Activated naive CD4-positive, alpha-beta T cell treated with Interleukin-2 at 50 U/mL for 16 hours (primary cell): ENCODE measurements at places on chromosomes 1 and 21.

DNA sequence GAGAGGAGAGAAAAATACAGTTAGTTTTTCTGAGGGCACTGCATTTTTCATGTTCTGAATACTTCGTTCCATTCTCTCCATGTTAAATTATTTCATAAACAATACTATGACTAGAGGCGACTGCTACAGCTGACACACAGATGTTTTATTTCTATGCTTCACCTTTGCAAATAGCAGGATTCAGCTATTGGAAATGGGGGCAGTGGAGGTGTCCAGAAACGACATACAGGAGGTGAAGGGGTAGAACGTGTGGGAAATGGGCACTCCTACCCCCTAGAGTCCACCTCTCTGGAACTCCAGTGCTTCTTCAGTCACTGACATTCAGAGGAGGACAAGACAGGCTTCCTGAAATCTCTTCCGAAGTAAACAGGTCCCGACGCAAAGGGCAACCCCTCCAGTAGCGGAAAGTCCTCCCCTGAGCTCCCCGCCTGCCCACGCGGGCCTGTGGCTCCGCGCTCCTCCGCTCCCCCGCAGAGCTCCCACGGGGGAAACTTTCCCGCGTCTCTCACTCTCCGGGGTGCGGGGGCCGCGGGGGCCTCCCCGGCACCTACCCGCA, 480 bp downstream of the DPYD start:
- DNase-seq, result no peak

DNA sequence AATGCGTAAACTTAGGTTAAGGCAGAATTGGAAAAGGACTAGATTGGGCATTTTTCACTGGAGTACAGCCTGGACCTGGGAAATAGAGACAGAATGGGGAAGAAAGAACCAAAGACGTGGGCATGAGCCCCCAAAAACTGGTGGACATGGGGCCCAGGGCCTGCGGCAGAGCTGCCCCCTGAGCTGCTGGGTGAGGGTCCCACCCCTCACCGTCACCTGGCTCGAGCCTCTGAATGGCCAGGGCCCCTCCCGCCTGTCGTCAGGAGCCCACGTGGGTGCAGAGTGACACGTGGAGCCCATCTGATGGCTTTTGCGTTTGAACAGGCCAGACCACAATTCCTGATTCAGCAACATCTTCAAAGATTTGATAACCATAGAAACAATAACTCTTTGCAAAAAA, 360.9 kb upstream of the VAMP3 start:
- DNase-seq, result no peak

- no peak for DNase-seq
These were observed 52.4 kb upstream of the USP1 start for GRCh38 chr1:62384276-62385005.

DNA sequence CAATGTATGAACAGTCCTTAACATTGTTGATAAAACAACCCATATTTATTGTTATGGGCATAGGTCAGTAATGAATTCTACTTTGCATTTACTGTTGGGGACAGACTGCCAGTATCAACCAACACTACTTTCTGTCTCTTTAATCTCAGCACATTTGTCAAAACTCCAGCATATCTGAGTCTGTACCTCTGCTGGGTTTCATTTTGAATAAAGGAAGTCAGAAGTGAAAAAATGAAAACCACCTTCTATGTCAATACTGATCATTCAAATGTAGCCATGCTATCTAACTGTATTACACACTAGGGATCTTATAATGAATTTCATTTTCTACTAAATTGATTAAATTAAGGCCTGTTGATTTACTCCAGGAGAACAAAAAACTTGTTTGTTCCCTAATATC, 24.2 kb upstream of the CXADR start:
- no peak for DNase-seq

GRCh38 chr1:152189657-152190442, 30.8 kb upstream of the RPTN start:
- peak; percentile 72 for DNase-seq

DNA sequence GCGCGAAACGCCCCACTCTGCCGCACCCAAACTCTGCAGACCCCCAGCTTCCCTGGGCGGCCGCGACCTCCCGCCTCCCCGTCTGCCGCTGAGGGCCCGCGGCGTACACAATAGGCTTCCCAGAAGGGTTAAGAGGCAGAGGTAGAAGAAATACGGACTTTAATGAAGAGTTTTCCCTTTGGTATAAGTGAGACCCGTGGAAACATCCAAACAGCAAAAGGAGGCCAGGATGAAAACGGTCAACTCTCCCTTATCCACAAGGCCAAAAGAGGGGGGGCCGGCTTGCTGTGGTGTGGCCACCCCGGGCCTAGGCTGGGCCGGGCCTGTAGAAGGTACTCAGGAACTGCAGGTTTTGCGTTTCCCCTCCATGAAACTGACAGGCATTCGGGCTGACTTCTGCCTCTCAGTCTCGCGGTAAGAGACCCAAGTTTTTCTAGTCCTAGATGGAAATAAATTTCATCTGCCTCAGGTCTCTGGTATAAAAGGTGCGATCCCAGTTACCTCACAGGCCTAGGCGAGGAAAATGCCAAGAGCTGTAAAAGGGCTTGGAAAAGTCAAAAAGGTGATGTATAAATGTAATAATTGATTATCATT, 671 bp upstream of the PYGO2 start:
- no peak for DNase-seq

- no peak for DNase-seq
These were observed 15.3 kb downstream of the MASP2 start for GRCh38 chr1:11031624-11032262.

GRCh38 chr1:101420406-101420805, 183.6 kb downstream of the S1PR1 start:
- DNase-seq, result no peak

GRCh38 chr1:111551623-111552411, 48.4 kb upstream of the ADORA3 start:
- no peak for DNase-seq

- DNase-seq, result no peak
These were observed 20.6 kb downstream of the KIRREL1 start for GRCh38 chr1:158013840-158014730.

DNA sequence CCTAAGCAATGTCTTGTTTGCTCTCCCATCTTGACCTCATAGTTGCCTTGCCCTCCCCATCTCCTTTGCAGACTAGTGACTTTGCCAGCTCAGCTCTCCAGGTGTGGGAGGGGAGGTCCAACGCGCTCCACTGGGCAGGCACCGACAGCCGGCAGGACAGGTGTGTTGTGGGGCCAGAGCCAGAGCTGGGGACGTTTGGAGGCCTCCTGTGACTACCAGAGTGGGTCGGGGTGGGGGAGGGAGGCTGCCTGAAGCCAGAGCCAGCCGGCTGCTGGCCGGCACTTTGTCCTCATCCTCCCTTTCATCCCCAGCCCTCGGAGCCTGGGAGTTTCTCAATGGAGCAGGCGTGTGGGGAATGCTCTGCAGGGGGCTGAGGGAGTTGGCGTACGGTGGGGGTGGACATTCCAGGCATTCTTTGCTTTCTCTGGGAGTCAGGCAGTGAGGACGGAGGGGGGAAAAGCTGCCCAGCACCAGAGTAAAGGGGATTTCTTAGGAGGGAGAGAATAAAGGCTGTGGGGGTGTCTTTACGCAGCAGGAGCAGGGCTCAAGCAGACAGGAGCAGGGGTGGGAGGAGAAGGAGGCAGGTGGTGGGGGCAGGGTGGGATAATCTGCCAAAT, 20.2 kb downstream of the NUAK2 start:
- DNase-seq, result no peak

- DNase-seq, result no peak
These were observed 45.5 kb downstream of the TNFSF4 start for GRCh38 chr1:173161510-173162221.

DNA sequence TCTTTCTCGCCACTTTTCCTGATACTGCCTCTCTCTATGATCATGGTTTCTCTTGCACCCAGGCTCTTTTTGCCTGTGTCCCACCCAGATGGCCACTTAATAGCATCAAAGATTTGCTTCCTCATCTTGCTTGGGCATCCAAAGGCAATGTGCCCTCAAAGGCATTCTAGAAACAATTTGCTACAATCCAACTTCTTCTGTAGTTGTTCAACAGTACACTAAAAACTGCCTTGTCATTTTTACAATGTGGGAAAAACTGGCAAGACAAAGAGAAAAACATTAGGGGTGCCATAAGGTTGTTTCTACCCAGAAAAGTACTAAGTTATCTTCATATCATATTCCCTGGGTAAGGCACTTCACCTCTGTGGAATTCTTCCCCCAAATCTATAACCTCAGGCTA, 16.5 kb upstream of the KLF18 start:
- DNase-seq, result no peak

DNA sequence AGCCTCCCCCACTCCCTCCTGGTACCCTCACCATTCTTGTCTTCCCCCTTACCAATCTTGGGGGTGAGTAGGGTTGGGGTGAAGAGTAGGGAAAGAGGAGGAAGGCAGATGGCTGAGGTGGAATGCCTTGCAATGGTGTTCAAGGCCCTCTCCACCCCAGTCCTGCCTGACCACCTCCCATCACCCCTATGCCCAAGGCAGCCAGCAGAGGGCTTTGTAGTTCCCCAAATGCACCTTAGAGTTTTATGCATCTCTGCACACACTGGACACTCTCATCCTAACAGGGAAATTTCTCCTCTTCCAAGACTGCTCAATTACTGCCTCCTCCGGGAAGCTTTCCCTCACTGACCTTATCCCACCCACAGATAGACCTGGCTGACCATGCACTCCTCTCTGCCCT, 15.4 kb downstream of the KIF17 start:
- no peak for DNase-seq

DNA sequence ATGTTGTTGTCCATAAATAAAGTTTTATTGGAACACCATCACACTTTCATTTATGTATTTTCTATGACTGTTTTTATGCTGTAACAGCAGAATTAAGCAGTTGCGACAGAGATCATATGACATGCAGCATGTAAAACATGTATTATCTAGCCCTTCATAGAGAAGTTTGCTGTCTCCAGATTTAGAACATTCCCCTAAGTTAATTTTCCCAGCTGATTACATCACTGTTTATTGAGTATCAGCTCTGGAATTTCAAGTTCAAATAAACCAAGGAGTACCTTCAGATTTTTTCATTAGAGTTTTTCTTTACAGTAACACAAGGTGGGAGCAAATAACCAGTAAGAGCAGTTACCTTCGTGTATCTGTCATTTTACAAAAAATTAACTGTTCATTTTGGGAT, 792.8 kb downstream of the USP25 start:
- DNase-seq, result no peak

GRCh38 chr21:36640721-36641244, 58.1 kb upstream of the SIM2 start:
- DNase-seq, result no peak

GRCh38 chr1:29971703-29972102, 735.4 kb downstream of the PTPRU start:
- DNase-seq, result no peak

- DNase-seq, result no peak
These were observed 13.3 kb upstream of the SYNC start for GRCh38 chr1:32715901-32716311.

DNA sequence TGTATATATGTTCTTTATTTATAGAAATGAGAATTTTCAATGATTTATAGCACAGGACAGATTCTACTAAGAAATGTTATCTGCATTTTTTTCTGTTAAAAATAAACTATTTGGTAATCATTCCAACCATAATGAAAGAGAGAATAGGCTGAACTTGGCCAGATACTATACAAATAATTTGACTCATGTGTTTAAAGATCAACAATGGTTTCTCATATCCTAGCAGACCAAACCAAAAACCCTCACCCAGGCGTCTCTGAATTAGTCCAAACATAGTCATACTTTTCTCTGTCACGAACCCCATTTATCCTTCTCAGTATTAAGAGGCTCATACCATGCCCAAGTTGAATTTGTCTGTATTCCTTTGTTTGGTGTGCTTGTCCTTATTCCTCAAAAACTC, 40.3 kb downstream of the RPE65 start:
- DNase-seq, result no peak

DNA sequence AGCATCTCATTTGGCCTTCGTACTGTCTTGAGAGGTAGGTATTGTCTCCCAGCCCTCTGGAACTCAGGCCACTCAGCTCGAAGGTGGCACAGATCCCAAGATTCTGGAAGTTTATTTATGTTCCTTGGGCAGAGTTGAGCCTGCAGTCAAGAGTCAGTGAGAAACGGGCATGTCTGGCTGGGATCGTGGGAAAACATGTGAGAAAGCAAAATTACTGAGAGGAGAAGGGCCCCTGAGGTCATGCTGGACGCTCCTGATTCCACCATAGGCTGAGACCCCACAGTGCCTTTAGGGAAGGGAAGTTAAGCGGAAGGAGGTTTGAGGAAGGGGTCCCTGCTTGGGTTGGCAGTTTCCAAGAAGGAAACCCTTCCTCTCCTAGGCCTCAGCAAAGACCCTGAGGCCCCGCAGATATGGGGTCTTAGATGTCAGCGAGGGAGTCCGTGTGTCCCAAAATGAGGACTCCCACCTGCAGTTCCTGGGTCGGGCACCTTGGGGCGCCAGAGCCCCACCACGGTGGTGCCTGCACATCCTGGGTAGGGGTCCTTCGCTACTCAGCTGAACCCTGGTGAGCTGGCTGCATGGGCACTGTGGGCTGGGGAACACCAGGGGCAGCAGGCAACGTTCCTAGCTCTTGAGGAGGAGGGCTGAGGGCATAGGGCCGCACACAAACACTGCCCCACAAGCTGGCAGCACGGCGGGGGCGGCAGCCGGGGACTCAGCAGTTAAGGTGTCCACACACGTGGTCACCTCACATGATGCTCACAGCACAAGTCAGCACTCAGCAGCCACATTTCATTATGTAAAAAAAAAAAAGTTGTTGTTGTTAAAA, 12.3 kb upstream of the SEMA4A start:
- peak; percentile 44 for DNase-seq

- peak; percentile 82 for DNase-seq
These were observed 2.3 kb upstream of the RUNX1 start for GRCh38 chr21:35051287-35051818.

DNA sequence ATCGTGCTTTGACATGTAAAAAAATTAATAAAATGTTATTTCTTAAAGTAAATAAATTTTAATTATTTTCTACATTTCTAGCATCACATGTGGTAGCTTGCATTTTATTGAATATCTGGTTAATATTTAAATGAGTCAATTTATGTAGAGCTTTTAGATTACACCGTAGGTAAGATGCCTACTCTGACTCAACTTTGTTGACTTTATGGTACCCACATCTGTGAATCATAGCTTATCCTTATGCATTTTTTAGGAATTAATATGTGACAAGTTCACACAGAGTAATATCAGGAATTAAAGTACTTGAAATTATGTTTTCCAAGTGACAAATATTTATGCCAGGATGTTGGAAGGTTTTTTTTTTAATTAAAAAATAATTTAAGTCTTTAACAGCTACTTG, 120.7 kb downstream of the LEPR start:
- DNase-seq, result no peak
